Smooth muscle cell of trachea (primary cell): ENCODE measurements at places on chromosomes 16 and 17. TPM values are rescaled to one million over a fixed set of nuclear protein-coding genes. Genes with fewer than 3 reads are reported as not detected.

The LRRC75A gene
- 1.2 and 4.5 TPM in 2 replicates for total RNA-seq

The RAMP2 gene
- total RNA-seq: not detected in 2 replicates

The SLC4A1 gene
- total RNA-seq: not detected in 2 replicates

The LPO gene
- total RNA-seq: not detected in 2 replicates

The KRT31 gene
- not detected in 2 replicates for total RNA-seq

The RASL10B gene
- total RNA-seq: 0.58 and 4.6 TPM in 2 replicates

The TM4SF5 gene
- not detected in 2 replicates for total RNA-seq

The CLEC18C gene
- 0.15 and 0.99 TPM in 2 replicates for total RNA-seq

The CSF3 gene
- 0.33 TPM in 1 of 2 replicates, not detected in the other for total RNA-seq

The PERCC1 gene
- total RNA-seq: 0.17 TPM in 1 of 2 replicates, not detected in the other

The SKAP1 gene
- not detected in 2 replicates for total RNA-seq

The PTX4 gene
- total RNA-seq: 0.29 TPM in 1 of 2 replicates, not detected in the other

The UMOD gene
- total RNA-seq: not detected in 2 replicates

The AHSP gene
- not detected in 2 replicates for total RNA-seq

The NUPR1 gene
- 14.7 and 20.8 TPM in 2 replicates for total RNA-seq

The MT1F gene
- 0.17 TPM in 1 of 2 replicates, not detected in the other for total RNA-seq
